ENCODE measurements at places on chromosomes 4 and X.

GRCh38 chrX:135421932-135422809 lies at the start of gene SMIM10L2A:
SMIM10L2A (plus strand) TSS chrX:135421944; CDS start chrX:135422132, 188 bp downstream.
- DNase-seq: no peak

GRCh38 chr4:54139332-54139731 lies 39.4 kb downstream of the GSX2 start:
- DNase-seq: no peak

- DNase-seq: no peak
Observed at GRCh38 chr4:8157944-8158709, 486 bp downstream of the ABLIM2 start.

DNA sequence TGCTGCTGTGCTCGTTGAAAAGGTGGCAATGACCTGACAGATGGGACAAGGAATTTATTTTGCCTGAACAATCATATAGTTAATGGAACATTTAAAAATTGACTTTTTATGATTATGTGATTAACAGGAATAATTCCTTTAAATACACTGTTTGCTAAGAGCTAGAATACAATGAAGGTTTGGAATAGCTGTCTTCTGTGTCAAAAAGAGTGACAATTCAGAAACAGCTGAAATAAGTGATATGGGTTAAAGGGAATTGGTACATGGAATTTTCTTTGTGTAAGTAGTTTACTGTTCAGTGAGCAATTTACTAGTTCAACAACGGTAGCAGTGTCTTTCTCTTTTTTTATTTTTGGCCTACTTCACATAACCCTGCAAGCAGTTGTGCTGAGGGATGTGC lies 1083.5 kb upstream of the GRID2 start:
- no peak for DNase-seq

DNA sequence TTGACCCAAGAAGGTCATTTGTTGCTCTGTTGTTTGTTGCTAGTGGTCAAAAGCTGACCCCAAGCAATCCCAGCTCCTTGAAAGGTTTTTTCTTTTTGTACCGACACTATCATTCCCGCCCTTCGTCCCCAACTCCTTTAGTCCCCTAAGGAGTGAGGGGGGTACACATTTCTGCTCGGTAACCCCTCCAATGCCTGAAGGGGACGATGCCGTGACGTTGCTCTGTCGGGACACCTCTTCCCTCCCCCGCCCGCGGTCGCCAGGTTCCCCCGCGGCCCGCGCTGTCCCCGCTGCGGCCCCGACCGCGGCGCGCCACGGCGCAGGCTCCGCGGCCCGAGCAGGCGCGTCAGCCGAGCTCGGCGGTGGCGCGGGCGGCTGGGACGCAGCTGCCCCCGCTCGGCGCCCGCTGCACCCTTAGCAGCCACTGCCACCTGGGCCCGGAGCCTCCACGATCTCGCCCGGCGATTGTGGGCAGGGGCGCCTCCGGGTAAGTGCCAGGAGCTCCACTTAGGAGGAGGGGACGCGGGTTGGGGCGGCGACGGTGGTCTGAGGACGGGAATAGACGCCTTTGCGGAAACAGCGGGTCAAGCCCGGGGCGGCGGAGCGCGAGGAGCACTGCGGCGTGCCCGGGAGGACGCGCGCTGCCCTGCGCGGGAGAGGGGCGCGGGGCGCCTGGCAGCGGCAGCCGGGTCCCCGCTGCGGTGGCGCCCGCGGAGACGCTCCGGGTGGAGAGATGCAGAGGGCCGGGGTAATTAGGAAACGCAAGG lies at the start of gene GLRB:
TSS of gene GLRB (plus strand) at position 340 of the 767 bp plus-strand sequence. CDS start 1,875 bp downstream, outside the sequence.
- DNase-seq: peak; percentile 48

DNA sequence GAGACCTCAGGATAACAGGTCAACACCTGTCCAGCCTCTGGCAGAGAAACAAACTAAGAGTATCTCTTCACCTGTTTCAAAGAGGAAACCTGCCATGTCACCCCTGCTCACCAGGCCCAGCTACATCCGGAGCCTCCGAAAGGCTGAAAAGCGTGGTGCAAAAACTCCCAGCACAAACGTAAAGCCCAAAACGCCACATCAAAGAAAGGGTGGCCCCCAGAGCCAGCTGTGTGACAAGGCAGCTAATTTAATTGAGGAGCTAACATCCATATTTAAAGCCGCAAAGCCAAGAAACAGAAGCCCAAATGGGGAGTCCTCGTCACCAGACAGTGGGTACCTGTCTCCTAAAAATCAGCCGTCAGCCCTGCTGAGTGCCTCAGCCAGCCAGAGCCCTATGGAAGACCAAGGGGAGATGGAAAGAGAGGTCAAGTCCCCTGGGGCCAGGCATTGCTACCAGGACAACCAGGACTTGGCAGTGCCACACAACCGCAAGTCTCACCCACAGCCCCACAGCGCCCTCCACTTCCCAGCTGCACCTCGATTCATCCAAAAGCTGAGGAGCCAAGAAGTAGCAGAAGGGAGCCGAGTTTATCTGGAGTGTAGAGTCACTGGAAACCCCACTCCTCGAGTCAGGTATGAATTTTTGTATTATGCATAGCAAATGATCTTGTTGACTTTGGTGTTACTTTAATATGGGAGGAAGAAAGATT lies 15.1 kb downstream of the PALLD start:
- no peak for DNase-seq

- DNase-seq: no peak
Observed at GRCh38 chr4:16416601-16417000, 190.3 kb upstream of the TAPT1 start.

- DNase-seq: no peak
Observed at GRCh38 chr4:10893395-10893794, 208.8 kb upstream of the CLNK start.

GRCh38 chr4:87704001-87704400 lies 53.9 kb downstream of the DMP1 start:
- DNase-seq: no peak

GRCh38 chr4:187366530-187366929 lies 629.0 kb upstream of the ZFP42 start:
- DNase-seq: no peak

DNA sequence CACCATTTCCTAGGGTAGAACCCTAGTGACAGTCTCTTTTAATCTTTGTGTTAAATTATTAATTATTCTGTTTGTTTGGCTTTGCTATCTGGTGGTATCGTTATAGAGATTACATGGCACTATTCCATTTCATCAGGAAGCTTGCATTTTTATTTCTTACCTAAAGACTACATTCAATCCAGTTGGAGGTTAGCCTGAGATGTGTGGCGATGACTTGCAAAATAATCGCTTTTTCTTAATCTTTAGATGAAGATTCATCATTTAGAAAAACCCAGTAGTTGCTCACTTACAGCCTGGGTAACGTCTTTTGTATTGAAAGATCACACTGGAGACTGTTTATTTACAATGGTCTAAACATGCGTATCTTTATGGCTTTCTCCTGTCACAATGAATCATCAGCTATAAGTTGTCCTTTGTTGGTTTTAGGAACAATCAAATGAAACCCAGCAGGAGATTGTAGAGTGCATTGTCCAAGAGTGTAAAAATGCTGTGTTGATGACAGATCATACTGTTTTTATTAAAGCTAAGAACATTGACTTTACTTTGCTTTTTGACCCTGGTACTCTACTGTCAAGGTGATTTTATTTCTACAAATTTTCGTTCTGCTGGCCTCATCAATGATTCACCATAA lies 281.7 kb upstream of the PITX2 start:
- peak; percentile 50 for DNase-seq

GRCh38 chr4:29052266-29052665 lies 1667.9 kb upstream of the PCDH7 start:
- no peak for DNase-seq

- DNase-seq: peak; percentile 46
Observed at GRCh38 chr4:122602277-122603142, 18.4 kb downstream of the IL21 start.

GRCh38 chr4:5052204-5052702 lies 973 bp downstream of the STK32B start:
- peak; percentile 59 for DNase-seq

DNA sequence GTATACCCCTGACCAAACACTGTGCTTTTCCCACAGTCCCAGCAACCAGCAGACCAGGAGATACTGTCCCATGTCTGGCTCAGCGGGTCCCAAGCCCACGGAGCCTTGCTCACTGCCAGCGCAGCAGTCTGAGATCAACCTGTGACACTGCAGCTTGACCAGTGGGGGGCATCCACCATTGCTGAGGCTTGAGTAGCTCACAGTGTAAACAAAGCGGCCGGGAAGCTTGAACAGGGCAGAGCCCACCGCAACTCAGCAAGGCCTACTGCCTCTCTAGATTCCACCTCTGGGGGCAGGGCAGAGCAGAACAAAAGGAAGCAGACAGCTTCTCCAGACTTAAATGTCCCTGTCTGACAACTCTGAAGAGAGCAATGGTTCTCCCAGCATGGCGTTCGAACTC lies 58.1 kb downstream of the SLC10A6 start:
- DNase-seq: no peak

GRCh38 chr4:1374706-1375045 lies 27.7 kb downstream of the UVSSA start:
- DNase-seq: no peak

- DNase-seq: no peak
Observed at GRCh38 chr4:140764785-140765392, 8.7 kb upstream of the TBC1D9 start.

DNA sequence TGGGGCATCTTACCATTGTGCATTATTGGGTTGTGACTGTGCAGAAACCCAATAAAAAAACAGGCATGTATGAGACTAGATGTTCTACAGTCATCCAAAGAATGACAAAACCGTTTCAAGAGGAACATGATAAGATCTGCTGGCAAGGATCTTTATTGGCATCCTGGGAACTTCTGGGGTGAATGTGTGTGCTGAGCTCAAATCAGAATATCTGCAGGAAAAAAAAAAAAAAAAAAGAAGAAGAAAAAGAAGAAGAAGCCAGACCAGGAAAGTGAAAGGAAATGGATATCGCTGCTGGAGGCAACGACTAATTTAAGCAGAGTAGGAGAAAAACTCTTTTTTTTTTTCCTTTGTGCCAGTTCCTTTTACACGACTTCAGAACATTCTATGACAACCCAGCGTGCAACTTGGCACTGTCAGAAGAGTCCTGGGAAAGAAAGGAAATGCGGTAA lies 484.2 kb upstream of the BOD1L1 start:
- DNase-seq: peak; percentile 73

GRCh38 chr4:189002475-189002874 lies 863.2 kb downstream of the TRIML1 start:
- DNase-seq: no peak

GRCh38 chrX:3046253-3047240 lies 5.3 kb downstream of the ARSF start:
- no peak for DNase-seq

DNA sequence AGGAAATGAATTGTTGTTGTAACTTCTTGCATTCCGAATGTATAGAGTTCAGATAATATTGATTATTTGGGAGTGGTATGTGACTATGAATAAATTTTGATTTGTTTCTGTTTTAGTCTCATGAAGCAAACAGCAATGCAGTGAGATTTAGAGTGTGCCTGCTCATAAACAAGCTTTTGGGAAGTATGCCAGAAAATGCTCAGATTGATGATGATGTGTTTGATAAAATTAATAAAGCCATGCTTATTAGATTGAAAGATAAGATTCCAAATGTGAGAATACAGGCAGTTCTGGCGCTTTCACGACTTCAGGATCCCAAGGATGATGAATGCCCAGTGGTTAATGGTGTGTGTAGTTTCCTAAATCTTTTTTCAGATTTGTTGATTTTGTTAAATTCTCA lies 2.0 kb downstream of the NCAPG start:
- no peak for DNase-seq

DNA sequence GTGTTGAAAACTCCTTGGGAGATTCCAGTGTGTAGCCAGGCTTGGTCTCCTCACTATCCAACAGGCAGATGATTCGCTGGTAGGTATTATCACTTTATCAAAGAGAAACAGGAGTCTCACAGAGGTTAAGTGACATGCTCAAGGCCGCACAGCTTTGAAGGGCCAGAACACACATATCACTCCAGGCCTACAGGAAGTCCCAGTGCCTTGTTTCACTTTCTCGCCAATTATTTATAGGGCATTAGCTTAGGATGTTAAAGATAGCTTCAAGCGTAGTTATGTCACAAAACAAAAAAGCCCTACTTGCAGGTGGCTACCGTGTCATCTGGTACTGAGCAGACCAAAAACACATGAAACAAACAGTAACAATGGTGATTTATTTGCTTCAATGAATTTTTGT lies 13.2 kb downstream of the ATP8A1 start:
- no peak for DNase-seq
